ENCODE measurements at places on chromosomes 16 and 17. TPM values are rescaled to one million over a fixed set of nuclear protein-coding genes. Genes with fewer than 3 reads are reported as not detected.

The PPL gene
- total RNA-seq, result 0.03 TPM

The TNFSF12 gene
- total RNA-seq, result 0.88 TPM

The ITGAL gene
- not detected for total RNA-seq

The DRC3 gene
- 1.1 TPM for total RNA-seq

The PIRT gene
- total RNA-seq, result not detected
